ENCODE measurements at places on chromosomes 7 and 10. TPM values are rescaled to one million over a fixed set of nuclear protein-coding genes. Genes with fewer than 3 reads are reported as not detected.

The CCDC3 gene
- total RNA-seq: 2.0 TPM

The MSS51 gene
- 0.10 TPM for total RNA-seq

The CEP55 gene
- total RNA-seq: 87.9 TPM

- no peak for DNase-seq
These were observed 279.9 kb upstream of the PPP2R2D start for GRCh38 chr10:131620904-131621303.

DNA sequence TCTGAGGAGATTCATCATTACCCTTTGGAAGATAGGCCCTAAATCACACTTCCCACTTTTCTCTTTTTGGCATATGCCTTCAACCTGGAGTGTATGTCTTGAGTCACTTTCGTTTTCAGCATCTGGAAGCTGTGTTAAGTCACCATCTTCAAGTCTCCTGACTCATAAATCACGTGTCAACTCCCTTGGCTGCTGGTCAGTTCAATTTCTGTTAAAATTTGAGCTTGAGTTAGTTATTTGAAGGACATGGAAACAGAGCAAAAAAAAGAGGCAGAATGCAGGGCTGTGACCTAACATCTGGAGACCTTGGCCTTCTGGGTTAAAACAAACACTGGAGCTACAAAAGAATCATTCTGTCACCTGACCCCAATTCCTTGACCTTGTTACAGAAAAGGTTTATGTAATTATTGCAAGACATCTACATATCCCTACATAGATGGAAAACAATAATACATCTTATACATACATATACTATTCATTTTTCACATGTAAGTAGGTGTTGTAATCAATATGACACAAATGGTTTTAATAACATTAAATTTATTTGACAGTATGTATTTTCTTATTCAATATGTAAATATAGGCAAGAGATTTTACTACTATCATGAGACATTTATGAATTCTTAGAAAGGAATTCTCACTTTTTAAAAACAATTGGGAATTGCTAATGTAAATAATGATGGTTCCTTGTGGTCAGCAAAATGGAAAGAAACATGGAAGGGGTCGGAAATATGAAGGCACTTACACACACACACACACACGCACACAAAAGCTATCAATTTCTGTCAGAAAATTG lies 169.7 kb upstream of the PHYHIPL start:
- peak; percentile 69 for DNase-seq
